ENCODE measurements at places on chromosomes 2 and 18. TPM values are rescaled to one million over a fixed set of nuclear protein-coding genes. Genes with fewer than 3 reads are reported as not detected.

Gene SCN9A
- 0.63 TPM for total RNA-seq

Gene KCNE4
- under 0.01 TPM for total RNA-seq

Gene CAB39
- 81.0 TPM for total RNA-seq

Gene SAG
- 0.21 TPM for total RNA-seq

Gene HMSD
- total RNA-seq = not detected

Gene POTEI
- total RNA-seq = under 0.01 TPM

Gene EEF1B2
- 883 TPM for total RNA-seq

Gene LRRTM4
- 0.10 TPM for total RNA-seq

Gene INO80D
- 36.9 TPM for total RNA-seq

Gene CRYGC
- total RNA-seq = not detected

Gene B4GALT6
- total RNA-seq = 1.0 TPM

Gene DSEL
- total RNA-seq = 1.5 TPM

Gene TSPYL6
- total RNA-seq = not detected

Gene PLEK
- total RNA-seq = 474 TPM

Gene UGT1A10
- not detected for total RNA-seq

Gene ALLC
- not detected for total RNA-seq

Gene FBLN7
- total RNA-seq = 7.8 TPM

Gene SLC23A3
- 0.31 TPM for total RNA-seq

Gene RGPD4
- 0.10 TPM for total RNA-seq

Gene SLC5A7
- total RNA-seq = under 0.01 TPM

Gene KIF5C
- 4.4 TPM for total RNA-seq

Gene CXCR1
- 0.10 TPM for total RNA-seq

Gene PUM2
- 88.9 TPM for total RNA-seq

Gene PSMA8
- 0.42 TPM for total RNA-seq

Gene SRBD1
- 49.6 TPM for total RNA-seq

Gene MYO1B
- 0.73 TPM for total RNA-seq

Gene MAPK4
- total RNA-seq = not detected

Gene VWC2L
- under 0.01 TPM for total RNA-seq

Gene SERPINB4
- not detected for total RNA-seq

Gene DPP4
- 22.6 TPM for total RNA-seq

Gene LINC00305
- not detected for total RNA-seq

Gene DNAH7
- 0.10 TPM for total RNA-seq

Gene REG1B
- not detected for total RNA-seq

Data from mononuclear cell (primary cell).